Anterior cingulate cortex (tissue), 58 donors: ENCODE measurements at places on chromosomes 4 and X.
A peak's percentile ranks its signal among the peaks of the same experiment; 100 is the strongest.

GRCh38 chr4:87399148-87399547, 8.2 kb upstream of the HSD17B11 start:
- no peak for DNase-seq

DNA sequence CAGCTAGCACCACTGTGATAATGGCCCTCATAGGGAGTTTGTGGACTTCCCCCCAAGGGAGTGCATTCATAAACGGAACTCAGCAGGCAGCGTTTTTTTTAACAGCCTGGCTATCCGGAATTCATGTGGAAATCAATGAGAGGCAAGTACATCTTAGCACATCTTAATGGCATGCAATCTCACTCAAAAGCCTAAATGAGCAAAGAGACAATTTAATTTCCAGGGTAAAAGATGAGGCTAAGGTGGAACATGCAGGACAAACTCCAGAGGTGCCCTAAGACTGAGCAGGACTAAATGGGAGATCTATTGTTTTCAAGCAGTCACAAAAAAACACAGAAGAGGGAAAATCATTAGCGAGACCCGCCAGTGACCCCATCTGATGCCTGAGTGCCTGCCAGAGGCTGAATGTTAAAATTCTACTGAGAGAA, 243.5 kb upstream of the KCNIP4 start:
- DNase-seq, result no peak

- no peak for DNase-seq
Measured at GRCh38 chrX:125089761-125090445, 229.8 kb upstream of the TEX13C start.

DNA sequence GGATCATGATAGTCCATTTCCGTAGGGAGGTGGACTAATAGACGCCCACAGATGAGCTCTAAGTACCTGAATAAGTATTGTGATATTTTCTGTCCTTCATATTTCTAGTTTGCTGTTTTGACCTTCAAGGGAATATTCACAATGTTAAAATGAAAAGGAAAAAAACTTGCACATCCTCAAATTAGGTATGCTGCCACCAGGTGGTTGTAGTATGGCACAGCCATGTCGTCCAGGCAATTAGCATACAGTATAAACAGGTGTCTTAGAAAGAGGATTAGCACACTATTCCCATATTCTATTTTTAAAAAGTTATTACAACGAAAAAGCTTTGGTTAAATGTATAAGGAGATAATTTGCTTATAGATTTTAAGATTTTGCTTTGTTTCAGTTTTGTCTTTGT, 802.0 kb downstream of the RPA4 start:
- peak; percentile 0 for DNase-seq

GRCh38 chrX:133654811-133655210, 239.5 kb upstream of the GPC4 start:
- DNase-seq, result no peak

- DNase-seq, result no peak
Measured at GRCh38 chr4:177008071-177008835, 215.5 kb upstream of the VEGFC start.

- DNase-seq, result no peak
Measured at GRCh38 chrX:123807835-123808416, 51.9 kb upstream of the XIAP start.

DNA sequence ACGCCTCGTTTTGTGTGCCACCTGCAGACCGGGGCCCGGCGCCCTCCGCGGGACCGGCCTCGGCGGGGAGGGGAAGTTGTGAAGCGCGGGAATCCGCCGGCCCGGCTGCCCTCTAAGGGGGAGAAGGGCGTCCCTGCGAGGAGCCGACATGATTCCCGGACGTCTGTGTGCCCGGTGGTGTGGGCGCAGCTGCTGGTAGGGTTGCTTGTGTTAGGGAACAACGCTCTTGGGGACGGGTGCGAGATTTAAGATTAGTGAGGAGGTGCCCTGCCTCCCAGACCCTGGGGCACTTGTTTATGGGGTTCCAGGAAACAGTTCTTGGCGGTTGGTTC, 627 bp downstream of the CDKN2AIP start:
- DNase-seq, result peak; percentile 43

GRCh38 chrX:57817302-57817701, 93.0 kb downstream of the ZXDA start:
- no peak for DNase-seq

DNA sequence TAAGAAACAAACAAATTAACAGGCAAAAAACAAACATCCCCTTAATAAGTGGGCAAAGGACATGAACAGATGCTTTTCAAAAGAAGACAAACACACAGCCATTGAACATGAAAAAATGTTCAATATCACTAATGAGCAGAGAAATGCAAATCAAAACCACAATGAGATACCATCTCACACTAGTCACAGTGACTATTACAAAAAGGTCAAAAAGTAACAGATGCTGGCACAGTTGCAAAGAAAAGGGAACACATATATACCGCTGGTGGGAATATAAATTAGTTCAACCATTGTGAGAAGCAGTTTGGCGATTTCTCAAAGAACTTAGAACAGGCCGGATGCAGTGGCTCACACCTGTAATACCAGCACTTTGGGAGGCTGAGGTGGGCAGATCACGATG, 146.1 kb upstream of the NEIL3 start:
- no peak for DNase-seq

GRCh38 chrX:40145001-40145922, 47.5 kb upstream of the BCOR start:
- DNase-seq, result no peak

DNA sequence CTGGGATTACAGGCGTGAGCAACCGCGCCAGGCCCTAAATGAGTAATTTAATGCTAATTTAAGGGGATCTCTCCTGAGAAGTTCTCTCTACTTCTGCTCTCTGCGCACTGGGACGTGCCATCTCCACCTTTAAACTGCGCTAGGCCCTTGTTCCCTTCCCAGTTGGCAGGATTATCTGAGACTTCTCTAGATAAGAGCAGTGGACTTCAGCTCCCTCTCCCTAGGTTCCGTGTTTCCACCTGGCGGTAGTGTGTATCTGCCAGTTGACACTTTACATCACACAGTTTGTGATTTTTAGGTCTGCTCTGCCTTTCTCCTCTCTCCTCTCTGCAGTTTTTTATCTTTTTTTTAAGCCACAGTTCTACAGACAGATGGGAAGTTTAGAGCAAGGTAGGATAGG, 40.2 kb downstream of the ARHGAP10 start:
- no peak for DNase-seq

DNA sequence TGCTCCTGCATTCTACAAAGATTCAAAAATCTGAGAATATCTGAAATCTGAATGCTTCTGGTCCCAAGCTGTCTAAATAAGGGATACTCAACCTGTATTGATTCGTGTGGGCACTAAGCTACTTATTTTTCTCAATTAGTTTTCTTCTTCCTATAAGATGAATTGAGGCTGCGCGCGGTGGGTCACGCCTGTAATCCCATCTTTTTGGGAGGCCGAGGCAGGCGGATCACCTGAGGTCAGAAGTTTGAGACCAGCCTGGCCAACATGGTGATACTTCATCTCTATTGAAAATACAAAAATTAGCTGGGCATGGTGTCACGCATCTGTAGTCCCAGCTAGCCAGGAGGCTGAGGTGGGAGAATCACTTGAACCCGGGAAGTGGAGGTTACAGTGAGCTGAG, 122.3 kb downstream of the PDLIM5 start:
- no peak for DNase-seq

GRCh38 chr4:113823291-113823659, 61.7 kb upstream of the CAMK2D start:
- no peak for DNase-seq

DNA sequence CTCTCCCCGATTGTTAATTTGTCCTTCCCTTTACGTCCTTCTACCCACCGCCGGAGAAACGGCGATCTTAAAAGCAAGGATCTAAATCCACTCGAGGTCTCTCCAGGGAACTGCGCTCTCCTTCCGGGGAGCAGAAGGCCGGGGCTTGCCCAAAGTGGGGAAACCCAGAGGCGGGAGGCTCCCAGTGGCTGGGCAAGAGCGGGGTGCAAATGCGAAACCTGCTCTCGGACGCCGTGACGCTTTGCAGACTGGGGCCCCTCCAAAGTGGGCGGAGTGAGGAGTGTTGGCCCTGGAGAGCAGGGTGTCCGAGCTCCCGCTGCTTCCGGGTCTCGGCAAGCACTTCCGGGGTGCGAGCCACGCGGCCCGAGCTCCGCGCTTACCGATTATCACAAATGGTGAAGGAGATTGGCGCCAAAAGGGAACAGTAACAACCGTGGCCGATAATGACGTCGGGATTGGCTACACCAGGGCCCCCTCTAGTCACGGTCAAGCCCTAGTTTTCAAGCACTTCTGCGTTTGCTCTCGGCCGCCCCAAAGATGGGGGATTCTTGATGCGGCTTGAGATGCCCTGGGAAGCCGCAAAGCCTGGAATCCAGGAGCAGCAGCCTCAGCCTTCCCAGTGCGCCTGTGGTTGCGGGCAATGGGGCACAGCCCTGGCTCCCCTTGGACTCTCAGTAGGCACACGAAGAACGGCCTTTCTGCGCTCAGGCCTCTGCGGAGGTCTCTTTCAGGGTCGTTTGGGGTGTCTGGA, 29.0 kb downstream of the HAND2 start:
- no peak for DNase-seq

DNA sequence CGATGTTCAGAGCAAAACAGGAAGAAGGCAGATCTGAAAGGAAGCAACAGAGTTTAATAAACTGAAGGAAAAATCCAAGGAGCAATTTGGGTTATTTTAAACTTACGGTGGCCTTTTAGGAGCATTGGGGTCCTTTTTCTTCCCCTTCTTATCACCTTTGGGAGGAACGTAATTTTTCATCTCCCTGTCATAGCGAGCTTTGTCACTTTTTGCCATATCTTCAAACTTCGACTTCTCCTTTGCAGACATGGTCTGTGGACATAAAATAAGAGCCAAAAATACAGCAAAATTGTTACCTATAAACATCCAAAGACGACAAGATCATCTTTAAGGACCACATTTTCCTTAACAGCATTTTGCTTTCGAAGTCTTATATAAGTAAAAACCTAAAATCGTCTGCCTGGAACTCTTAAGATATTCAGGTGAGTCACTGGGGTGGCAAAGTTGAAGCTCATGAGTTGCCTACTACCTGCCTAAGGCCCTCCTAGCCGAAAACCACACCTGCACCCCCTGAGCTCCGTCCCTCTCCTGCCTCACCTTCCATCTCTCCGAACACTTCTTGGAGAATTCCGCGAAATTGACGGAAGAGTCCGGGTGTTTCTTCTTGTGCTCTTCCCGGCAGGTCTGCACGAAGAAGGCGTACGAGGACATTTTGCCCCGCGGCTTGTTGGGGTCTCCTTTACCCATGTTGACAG, 1.0 kb downstream of the HMGB2 start:
- DNase-seq, result peak; percentile 30

DNA sequence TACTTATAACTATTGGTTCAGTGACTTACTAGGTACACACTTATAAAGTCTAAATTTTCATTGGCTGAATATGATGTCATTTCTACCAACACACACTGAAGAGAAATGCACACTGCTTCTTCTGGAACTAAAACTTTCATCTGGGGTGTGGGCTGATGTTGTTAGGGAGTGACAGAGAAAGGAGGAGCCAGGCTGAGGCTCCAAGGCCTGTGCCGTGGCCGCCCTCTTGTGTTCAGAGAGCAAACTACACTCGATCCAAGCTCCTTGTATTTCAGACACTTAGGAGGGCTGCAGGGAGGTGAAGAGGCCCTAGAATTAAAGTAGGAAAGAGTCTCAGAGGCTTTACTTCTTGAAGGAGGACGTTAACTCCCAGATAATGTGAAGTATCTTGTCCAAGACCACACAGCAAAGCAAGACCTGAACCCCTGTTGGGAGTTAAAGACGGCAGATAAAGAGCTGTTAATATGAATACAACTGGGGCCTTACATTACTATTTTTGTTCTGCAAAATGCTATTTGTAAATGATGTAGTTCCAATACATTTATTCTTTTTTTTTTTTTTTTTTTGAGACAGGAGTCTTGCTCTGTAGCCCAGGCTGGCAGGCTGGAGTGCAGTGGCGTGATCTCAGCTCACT, 137.5 kb downstream of the AFAP1 start:
- DNase-seq, result peak; percentile 52

GRCh38 chr4:184825141-184825895, 450 bp downstream of the ACSL1 start:
- DNase-seq, result no peak

DNA sequence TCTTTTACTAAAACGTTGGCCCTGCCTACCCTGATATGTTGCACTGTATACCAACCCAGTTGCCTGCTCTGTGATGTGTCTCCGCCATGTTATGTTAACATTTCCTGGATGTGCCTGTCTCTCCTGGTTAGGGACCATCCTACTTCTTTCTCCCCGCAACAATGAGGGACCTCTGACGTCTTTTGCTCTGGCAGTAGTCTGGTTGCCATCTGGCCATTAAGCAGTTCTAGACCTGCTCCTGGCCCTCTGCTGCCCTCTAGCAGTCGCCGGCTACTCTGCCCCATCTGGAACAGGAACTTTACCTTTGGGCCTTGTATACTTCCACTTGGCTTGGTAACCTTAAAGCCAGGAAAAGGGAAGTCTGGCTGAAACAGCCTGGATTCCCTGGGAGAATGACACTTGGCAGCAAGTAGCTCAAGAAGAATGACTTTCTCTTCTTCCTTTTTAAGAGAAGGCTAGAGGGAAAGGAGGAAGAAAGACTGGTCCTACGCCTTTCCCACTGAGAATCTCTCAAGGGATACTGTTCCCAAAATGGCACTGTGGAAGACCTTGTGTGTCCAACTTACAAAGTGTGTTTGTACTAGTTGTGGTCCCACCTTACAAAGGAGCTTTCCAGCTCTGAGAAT, 63.5 kb downstream of the GPC3 start:
- DNase-seq, result no peak

GRCh38 chr4:42357325-42357724, 40.0 kb upstream of the SHISA3 start:
- DNase-seq, result no peak

GRCh38 chrX:132676102-132676501, 187.3 kb upstream of the MBNL3 start:
- no peak for DNase-seq

- no peak for DNase-seq
Measured at GRCh38 chr4:80259012-80259411, 7.5 kb upstream of the FGF5 start.

DNA sequence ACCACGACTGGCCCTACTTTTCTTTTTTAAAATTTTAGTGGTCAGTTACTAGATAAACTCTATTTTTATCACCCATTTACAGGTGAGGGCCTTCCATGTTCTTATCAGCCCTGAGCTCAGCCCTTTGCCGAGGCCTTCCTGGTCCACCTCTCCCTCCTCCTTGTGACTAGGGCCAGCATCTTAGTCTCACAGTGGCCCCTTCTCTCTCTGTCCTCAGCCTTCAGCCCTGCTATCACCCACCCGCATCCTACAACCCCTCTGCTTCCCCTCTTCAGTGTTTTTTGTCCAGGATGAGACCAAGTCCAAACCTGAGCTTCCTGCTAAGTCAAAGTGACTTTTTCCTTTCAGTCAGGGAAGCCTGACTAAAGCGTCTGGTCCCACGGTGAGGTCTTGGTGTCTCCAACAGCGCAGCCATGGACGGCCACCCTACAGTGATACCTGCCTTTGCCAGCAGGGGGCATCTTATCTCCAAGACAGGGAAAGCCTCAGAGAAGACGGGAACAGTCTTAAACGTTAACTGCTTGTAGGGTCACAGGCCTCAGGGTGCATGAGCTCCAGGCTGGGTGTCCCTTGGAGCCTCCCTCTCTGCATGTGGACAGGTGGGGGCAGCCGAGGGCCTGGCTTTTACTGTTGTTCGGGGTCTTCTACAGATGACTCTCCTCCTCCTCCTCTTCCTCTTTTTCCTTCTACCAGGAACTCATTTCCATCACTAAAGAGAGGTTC, 11.7 kb upstream of the GAGE10 start:
- DNase-seq, result no peak
